ENCODE measurements at places on chromosomes 6 and 20.

- no peak for DNase-seq
Measured at GRCh38 chr6:110520209-110520965, 44.0 kb upstream of the SLC22A16 start.

DNA sequence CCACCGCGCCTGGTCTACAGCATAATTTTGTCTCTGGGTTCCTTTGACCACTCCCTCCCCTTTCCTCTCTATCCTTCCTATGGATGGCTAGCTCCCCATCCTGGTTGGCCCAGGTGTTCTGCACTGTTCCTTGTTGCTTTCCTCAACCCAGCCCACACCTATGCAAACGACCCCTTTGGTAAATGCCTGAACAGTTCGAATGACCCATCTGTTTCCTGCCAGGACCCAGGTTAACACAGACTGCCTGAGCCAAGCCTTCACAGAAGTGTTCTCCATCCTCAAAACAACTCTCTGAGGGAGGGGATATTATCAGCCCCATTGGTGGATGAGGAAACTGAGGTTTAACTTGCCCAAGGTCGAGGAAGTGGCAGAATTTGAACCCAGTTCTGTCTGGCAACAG lies 44.8 kb upstream of the CCDC167 start:
- DNase-seq: no peak

DNA sequence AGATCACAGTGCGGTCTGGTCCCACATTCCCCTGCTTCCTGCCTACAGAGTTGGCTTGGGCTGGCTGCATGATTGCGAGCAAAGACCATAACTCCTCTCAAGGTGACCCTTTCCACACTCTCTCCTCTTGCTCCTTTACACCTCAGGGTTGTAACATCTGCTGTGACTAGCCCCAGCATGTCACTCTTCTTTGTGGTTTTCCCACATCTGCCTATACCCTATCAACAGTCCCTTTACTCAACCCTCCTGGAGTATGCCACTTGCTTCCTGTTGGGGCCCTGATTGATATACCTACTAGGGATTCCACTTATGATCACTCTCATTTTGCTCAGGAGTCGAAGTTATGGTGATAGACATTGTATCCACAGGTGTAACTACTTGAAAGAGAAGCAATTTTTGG lies 58.9 kb upstream of the SGK1 start:
- no peak for DNase-seq

GRCh38 chr20:56808732-56809131 lies 179.6 kb downstream of the TFAP2C start:
- peak; percentile 48 for DNase-seq

DNA sequence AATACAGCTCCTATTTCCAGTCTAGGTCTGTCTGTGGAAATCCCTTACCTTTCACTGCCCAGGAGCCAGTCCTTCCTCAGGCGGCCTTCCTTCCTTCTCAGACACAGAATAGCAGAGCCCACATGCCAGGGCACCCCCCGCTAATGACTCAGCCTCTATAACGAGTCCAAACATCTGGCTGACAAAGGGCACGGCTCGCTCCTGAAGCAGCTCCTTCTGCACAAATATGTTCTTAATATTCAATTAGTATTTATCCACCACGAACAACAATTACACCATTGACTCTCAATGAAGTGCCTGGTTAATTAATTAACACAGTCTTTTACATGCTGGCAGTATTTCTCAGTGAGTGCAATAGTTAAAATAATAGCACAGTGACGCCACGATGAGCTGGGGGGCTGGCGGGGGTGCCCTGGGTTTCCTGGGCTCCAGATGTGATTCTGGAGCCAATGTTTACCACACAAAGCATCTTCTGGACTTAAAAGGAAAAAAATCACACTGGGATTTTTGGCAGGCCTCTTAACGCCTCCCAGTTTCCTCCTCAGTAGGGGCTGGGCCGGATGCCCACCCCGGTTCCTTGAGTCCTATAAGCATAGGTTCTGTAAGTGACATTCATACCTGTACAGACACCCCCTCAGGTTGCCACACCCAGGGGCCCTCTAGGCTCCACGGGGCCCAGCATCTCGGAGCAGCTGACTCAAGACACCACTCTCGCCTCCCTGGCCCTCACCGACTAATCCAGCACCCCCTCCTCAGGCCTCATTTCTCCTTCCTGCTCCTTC lies 158.6 kb upstream of the MLN start:
- no peak for DNase-seq
